Stimulated activated CD8-positive, alpha-beta memory T cell treated with anti-CD3 and anti-CD28 coated beads, Interleukin-15, amount 100 ng/mL, for 4 hours (primary cell): ENCODE measurements at places on chromosomes 5 and 9.

- DNase-seq = no peak
These were observed 560.3 kb upstream of the TLE4 start for GRCh38 chr9:79011461-79011860.

- DNase-seq = no peak
These were observed 7.9 kb downstream of the C9orf50 start for GRCh38 chr9:129612815-129613519.

GRCh38 chr5:431001-431710, 11.8 kb upstream of the EXOC3 start:
- no peak for DNase-seq

- DNase-seq = no peak
These were observed 98.0 kb downstream of the NR6A1 start for GRCh38 chr9:124673063-124673462.

GRCh38 chr5:33903118-33903517, 11.3 kb upstream of the ADAMTS12 start:
- DNase-seq = no peak

- no peak for DNase-seq
These were observed 119.4 kb upstream of the VLDLR start for GRCh38 chr9:2502210-2502609.

- no peak for DNase-seq
These were observed 1240.7 kb upstream of the WWC1 start for GRCh38 chr5:167050568-167051401.

DNA sequence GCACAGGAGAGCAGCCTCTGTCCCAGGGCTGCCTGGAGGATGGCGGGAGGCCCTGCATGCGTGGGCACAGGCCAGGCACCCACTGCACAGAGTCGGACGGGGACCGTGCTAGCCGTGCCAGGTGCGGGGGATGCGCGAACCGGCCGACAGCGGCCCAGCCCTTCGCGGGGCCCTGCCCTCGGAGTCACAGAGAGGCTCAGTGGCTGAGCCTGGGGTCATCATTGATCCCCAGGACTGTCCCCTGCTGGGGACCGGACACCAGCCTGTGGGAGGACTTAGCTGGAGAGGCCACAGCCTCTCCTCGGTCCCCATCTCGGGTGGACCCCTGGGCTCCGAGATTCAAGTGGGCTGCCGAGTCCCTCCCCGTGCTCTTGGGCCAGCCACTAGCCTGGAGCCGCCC, 19.1 kb upstream of the LAMC3 start:
- DNase-seq = no peak

DNA sequence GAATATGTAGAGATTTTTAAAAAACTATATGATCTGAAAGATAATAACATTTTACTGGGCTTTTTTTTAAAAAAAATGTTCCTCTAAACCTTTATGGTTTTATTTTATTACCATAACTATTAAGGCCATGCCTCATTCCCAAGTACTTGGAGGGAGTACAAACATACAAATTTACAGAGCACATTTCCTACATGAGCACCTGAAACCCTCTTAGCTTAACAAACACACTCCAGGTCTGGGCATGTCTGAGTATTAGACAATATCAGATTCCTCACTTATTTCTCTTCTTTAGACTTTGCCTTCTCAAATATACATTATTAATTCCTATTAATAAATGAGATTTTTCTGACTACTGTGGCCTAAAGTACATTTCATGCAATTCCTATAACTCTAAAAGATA, 319.2 kb downstream of the SLCO4C1 start:
- DNase-seq = no peak

DNA sequence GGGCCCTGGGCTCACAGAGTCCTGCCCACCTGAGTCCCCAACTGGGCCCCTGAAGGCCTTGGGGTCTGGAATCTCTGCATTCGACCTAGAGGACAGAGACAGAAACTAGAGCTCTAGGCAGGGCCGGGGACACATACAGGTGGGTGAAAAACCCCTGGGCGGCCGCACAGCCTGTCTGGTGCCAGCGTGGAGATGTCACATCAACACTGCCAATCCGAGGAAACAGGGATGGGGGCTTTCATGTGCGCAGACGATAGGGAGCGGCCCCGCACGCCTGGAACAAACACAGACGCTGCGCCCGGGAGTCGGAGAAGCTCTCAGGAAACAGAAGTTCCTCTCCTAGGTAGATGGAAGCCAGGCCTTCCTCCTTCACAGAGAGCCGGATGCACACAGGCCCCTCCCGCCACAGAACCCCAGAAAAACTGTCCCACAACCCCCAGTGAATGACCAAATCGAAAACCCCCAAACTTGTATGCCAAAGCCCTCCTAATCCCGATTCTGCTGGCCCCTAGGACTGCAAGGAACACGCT, 1.8 kb downstream of the GRM6 start:
- DNase-seq = no peak

DNA sequence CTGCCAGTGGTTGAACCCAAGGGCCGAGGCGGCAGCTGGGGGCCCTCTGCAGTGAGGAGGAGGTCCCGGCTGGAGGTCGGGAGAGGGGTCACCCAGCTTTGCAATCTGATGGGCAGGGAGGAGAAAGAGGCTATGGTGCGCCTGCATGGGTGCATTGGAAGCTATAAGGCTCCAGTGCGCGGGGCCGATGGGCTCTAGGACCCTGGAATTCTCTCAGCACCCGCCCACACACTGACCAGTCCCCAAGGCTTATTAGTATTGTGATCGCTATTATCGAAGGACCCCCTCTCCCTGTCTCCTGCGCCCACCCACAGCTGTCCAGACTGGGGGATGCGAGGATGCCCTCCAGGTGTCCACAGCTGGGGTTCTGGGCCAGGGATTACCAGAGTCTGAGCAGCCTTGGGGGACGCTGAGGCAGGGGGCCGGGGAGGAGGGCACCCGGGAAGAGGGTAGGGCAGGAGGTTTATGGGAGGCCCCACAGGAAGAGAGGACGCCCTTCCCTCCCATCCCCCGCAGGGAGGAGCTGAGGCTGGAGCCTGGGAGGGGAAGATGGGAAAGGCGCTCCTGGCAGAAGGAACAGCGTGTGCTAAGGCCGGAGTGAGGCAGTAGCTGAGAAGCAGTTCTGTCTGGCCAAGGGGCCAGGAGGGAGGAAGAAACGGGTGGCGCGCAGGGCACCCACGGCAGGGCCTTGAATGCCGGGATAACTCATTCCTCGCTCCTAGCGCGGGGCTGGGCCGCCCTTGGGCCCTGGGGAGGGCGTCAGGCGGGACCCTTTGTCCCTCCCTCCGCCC, 24.2 kb downstream of the C9orf50 start:
- DNase-seq = no peak

- DNase-seq = no peak
These were observed 9.3 kb upstream of the TRIM36 start for GRCh38 chr5:115179030-115179393.

DNA sequence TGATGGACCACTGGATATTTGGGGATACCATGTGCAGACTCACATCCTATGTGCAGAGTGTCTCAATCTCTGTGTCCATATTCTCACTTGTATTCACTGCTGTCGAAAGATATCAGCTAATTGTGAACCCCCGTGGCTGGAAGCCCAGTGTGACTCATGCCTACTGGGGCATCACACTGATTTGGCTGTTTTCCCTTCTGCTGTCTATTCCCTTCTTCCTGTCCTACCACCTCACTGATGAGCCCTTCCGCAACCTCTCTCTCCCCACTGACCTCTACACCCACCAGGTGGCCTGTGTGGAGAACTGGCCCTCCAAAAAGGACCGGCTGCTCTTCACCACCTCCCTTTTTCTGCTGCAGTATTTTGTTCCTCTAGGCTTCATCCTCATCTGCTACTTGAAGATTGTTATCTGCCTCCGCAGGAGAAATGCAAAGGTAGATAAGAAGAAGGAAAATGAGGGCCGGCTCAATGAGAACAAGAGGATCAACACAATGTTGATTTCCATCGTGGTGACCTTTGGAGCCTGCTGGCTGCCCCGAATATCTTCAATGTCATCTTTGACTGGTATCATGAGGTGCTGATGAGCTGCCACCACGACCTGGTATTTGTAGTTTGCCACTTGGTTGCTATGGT, 54.5 kb upstream of the HNRNPA0 start:
- DNase-seq = no peak

GRCh38 chr5:160926428-160926827, 74.4 kb upstream of the ATP10B start:
- DNase-seq = no peak

DNA sequence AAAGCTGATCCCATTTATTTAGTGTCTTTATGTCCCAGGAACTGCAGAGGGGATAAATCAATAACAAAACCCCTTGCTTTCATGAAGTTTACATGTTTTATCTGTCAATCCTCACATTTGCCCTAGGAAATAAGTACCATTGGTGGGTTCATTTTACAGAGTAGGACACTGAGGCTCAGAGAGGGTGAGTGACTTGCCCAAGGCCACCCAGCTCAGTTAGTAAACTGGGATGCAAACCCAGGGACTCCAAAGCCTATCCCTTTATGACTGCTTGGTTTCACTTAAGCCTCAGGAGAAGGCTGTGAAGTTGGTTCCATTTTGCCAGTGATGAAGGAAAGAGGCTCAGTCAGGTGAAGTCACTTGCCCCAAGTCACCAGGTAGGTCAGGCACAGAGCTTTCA, 51.9 kb downstream of the SMIM23 start:
- no peak for DNase-seq

DNA sequence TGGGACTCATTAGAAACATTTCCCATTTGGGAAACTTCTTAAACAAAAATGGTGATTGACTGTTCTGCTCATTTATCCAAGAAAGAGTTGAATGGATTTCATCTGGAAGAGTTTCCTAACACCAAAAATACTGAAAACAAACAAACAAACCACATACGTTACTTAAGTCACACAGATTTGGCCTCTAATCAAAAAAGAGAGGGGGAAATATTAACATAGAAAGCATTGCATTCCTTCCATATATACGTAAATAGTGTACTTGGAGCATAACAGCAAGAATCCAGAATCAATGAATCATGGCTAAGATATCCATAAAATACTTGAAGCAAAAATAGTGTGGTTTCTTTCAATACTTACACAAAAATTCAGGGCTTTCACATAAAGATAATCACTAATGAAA, 189.8 kb upstream of the MAP3K1 start:
- no peak for DNase-seq

- no peak for DNase-seq
These were observed 96.3 kb upstream of the CPEB4 start for GRCh38 chr5:173791878-173792277.
